Activated CD8-positive, alpha-beta memory T cell treated with anti-CD3 and anti-CD28 coated beads for 1 hour (primary cell): ENCODE measurements at places on chromosomes 13 and 19.

DNA sequence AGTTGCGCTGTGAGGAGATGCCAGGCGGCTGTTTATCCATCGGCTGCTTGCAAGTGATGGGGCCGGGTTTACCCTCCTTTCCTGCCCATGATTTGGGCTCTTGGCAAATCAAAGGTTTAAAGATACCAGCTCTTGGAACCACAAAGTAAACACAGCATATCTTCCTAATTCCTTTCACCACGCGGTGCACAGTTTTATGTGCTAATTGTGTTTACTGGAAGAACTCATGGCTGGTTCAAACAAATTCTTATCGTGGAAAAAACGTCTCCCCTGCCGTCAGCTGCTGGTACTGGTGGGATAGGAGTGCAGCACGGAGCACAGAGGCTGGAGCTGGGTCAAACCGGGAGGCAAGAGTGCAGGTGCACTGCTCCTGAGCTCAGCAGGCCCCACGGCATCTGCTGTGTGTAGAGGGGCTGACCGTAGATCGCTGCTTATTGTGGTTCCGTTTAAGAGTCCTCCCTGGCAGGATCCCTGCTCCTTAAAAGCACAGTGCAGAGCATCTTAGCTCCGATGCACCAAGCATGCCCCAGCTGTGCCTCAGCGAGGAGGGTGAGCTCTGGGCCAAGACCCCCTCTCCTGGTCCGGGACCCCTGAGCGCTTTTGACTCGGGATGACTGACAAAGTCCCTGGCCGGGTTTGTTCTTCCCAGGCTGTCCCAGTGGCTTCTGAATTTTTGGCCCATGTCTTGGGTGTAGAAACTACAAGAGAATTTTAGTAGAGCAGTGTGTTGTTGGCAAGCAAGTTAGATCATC lies 51.3 kb upstream of the GAS6 start:
- no peak for DNase-seq

DNA sequence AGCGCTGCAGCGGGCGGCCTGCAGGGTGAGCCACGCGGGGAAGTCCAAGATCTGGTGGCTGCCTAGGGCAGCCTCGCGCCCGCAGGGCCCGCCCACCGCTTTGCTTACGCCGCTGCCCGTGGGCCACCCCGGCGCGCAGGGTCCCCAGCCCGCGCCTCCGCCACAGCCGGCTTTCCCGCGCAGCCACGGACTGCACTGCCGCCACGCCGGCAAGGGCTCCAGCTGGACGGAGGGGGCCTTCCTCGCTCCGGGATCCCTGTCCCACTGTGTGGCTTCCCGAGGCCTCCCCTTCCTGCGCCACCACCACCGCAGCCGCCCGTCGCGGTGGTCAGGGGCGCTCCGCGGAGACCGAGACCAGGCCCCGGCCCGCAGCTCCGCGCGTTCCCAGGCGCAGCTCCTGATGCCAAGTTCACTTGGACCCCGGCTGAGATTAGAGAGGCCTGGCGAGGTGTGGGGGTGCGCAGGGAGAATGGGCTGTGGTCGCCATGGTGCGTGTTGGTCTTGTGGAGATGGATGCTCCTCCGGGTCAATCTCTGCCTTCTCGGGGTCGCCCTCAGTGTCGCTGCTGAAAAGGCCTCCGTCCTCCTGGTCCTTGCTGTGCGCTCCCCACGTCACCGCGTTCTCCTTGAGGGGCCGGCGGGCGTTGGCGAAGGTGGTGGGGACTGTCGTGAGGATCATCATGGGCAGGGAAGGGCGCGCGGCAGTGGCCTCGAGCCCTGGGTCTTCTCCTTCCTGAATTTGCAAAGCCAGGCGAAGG lies 17.9 kb upstream of the RNF17 start:
- no peak for DNase-seq

DNA sequence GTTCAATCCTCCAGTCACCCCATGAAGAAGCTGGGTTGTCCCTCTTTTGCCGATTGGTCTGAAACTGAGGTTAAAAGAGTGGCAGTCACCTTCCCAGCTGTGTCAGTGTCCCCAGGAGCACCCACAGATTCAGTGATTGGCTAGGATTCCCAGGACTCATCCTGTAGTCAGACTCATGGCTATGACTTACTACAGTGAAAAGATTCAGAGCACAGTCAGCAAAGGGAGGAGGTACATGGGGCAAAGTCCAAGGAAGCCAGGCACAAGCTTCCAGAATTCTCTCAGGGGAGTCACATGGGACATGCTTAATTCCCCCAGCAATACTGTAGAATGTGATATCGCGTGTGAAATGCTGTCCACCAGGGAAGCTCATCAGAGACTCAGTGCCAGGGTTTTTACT lies 14.2 kb downstream of the ZNF473 start:
- no peak for DNase-seq

DNA sequence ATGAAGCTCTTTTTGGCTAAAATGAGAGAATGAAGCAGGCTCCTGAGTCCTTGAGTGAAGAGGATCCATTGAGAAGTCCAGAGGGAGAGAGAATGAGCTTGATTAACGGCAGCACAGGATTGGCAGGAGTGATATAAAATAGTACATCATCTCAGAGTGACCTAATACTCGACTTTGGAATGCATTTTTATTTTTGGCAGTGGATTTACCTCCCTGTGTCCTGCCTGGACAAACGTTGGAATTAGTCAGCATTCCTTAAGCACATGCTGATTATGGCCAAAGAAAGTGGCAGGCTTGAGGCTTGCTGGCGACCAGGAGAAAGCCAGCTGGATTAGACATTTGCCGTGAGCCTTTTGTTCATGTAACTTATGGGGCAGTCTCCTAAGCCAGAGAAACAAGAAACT lies 22.9 kb downstream of the LRCH1 start:
- DNase-seq, result no peak

- DNase-seq, result no peak
These were observed 4.1 kb upstream of the CIRBP start for GRCh38 chr19:1264801-1265614.

DNA sequence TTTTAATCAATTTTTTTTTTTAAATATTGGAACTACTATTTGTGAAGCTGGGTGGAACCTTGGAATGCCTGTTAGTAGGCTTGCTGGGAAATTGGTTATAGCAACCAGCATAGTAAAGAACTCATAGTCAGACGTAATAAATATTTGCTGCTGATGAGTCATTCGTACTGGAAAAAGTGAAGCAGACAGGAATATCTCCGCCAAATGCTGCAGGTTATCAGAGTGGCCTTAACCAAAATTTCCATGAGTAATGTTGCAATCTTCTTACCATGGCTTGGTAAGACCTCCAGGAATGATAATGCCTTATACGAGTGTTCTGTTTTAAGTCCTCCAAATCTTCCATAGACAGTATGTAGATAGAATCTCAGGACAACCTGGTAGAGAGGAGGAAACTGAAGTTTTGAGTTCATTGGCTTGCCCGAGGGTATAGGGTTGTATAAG lies 34.2 kb downstream of the MBNL2 start:
- no peak for DNase-seq
